RPMI7951 (cell line): ENCODE measurements at places on chromosomes 16 and 17. TPM values are rescaled to one million over a fixed set of nuclear protein-coding genes. Genes with fewer than 3 reads are reported as not detected.

The PIK3R6 gene
- not detected in 2 replicates for total RNA-seq

DNA sequence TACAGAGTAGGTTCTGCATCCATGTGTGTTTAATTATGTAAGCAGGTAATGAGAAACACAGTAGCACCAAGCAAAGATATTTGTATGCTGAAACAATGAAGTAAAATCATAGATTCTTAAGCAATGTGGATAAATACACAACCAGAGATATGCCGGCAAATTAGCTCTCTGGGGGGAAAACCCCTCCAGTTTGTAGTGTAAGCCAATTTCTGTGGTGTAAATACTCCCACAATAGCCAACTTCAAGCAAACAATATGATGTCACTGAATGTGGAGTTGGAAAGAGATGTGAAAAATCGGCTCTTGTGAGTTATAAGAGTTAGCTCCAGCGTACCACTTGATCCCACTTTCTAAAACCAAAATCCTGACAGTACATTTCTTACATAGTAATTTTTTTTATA is 3.9 kb upstream of the KRT38 start:
- DNase-seq: no peak

The IGSF6 gene
- not detected in 2 replicates for total RNA-seq

DNA sequence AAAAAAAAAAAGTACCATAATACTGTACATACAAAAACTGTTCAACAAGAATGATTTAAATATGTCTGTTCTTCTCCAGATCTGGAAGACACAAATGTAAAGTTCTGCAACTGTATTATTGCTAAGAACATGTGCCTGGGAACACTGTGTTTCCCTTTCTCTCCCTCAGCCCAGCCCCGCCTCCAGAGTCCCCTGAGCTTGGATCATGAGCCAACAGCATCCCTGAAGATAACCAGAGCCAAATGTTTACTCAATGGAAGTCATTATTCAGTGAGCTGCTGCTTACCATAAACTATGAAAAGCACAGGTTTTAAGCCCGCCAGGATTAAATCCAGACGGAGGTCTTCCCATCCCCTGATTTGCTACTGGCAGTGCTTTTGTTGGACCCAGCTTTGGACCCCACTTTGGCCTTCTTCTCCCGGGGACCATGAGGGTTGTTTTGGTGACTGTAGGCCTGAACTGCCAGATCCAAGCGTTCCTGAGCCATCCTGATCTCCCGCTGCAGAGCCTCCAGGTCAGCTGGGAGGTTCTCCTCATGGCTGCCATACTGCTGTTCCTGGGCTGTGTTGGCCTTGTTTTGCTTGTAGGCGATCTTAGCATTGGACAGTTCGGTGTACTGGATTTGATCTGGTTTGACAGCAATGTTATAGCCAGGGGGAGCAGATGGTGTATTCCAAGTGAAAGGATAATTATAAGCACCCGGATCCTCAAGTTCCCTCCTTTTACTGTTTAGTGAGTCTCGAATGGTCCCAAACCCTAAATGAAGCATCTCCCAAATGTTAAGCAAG is 25.6 kb downstream of the GJC1 start:
- no peak for DNase-seq

GRCh38 chr17:71593078-71593477 is 527.7 kb upstream of the SOX9 start:
- DNase-seq: no peak

The TEX14 gene
- total RNA-seq: not detected in 2 replicates

GRCh38 chr16:73735018-73735417 is 561.6 kb upstream of the PSMD7 start:
- peak; percentile 88 for DNase-seq

DNA sequence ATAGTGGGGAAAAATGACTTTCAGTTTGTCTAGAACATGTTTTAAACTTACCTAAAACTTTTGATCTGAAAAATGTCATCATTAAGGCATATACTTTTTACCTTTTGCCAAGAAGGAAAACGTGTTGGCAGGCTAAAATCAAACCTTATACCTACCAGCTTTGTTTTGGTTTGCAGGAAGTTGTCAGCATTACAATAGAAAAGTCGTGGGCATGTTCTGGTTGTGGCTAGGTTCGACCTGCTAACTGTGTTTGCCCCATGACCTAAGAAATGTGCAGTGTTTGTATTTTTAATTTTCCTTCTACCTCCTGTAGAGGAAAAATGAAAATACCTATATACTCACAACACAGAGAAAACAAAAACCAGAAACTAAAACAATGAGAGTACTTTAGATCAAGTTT is 13.0 kb downstream of the SKAP1 start:
- no peak for DNase-seq

GRCh38 chr17:67442787-67443624 is 65.9 kb downstream of the PITPNC1 start:
- no peak for DNase-seq

DNA sequence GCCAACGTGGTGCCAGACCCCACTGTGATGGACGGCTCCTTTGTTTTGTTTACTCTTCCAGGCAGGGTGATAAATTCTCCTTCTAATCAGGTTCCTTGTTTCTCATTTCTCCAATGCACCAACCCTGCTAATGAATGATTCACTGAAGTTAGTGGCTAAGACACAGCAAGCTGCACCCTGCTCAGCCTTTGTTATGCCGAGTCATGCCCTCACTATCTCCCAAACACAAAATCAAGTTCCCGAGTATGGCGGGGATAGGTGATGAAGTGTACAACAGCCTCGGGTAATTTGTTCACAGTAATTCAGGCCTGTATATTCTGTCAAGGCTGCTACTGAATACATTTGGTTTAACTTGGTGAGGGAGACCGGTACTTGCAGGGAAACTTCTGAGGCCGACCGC is 83.8 kb upstream of the HS3ST4 start:
- no peak for DNase-seq

- DNase-seq: peak; percentile 83
Observed at GRCh38 chr16:48556913-48557351, 53.0 kb downstream of the N4BP1 start.

The CLDN9 gene
- not detected in 2 replicates for total RNA-seq

The FAM20A gene
- 0.36 and 0.68 TPM in 2 replicates for total RNA-seq

The CLEC18A gene
- total RNA-seq: under 0.01 and 0.10 TPM in 2 replicates

DNA sequence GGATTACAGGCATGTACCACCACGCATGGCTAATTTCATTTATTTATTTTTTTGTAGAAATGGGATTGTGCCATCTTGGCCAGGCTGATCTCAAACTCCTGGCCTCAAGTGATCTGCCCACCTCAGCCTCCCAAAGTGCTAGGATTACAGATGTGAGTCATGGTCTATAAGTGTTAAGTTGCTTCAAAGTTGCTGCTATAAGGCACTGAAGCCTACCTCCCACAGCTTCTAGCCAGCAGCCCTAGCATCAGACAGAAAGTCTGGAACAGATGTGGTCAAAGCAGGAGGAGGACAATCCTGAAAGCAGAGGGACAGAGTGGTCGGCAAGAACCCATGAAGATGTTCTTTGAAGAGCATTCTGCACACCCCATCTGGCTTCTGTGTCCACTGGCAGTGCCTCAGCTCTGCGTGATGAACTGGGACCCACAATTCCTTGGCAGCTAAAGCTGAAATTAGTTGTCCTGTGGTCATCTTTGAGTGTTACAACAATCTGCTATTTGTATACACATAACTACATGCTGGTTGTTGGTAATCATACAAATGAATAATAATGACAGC is 11.2 kb downstream of the MAP3K14 start:
- DNase-seq: peak; percentile 86

The NOL3 gene
- 29.4 and 32.3 TPM in 2 replicates for total RNA-seq

The NPB gene
- total RNA-seq: 3.7 and 3.9 TPM in 2 replicates

- DNase-seq: peak; percentile 73
Observed at GRCh38 chr16:8173111-8173644, 417.1 kb downstream of the TMEM114 start.

GRCh38 chr16:21183995-21184394 is 25.5 kb downstream of the LDAF1 start:
- no peak for DNase-seq

- DNase-seq: no peak
Observed at GRCh38 chr17:7803981-7804380, 30.0 kb upstream of the KDM6B start.

The PERCC1 gene
- total RNA-seq: not detected in 2 replicates

- no peak for DNase-seq
Observed at GRCh38 chr16:84243732-84244131, 3.9 kb upstream of the KCNG4 start.

DNA sequence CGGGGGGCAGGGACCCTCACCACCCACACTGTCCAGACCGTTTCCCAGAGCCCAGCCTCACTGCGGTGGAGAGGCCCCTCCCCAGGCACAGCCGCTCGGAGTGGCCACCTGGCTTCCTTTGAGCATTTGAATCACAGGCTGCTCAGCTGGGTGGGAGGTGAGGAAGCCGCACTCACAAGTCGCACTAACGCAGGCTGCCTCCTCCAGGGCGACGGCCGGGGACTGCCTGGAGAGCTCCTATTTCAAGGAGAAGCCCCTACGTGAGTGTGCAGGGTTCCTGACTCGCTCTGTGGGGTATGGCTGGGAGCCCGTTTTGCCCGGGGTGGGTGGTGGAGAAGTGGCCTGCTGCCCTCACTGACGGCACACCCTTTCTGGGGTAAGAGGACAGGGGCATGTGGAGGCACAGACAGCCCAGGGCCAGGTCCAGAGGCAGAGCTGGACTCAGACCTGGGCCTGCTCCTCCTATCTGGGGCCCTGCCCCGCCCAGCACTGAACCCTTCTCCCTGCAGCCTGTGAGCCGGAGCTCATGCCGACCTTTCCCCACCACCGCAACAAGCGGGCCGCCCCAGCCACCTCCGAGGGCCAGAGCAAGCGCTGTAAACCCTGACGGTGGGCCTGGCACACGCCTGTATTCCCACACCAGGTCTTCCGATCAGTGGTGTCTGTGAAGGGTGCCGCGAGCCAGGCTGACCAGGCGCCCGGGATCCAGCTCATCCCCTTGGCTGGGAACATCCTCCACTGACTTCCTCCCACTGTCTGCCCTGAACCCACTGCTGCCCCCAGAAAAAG is 6.2 kb downstream of the SPATA2L start:
- no peak for DNase-seq

DNA sequence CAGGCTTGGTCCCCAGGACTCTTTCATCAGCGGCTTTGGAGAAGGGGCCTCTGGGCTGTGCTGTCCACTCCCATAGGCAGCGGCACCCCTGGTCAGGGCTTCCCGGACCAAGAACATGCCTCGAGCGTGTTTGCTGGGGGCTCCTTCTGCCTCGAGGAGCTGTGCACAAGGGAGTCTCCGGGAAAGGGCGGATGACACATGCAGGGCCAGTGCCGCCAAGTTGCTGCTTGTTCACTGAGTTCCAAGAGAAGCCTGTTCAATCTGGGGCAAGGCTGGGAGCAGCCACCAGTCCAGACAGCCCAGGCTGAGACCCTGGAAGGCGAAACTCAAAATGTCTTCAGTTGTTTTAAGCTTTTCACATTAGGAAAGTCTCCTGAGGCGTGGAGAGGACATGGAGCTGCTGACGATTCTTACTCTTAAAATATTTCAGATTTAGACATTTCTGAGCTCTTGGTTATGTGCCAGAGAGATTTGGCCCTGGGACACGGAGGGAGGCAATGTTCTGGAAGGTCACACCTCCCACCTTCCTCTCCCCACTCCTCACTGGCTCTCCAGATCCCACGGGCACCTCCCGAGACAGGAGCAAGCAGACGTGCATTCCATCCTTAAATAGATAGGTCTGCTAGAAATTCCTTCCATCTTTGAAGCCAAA is 84.5 kb upstream of the ZNF469 start:
- DNase-seq: peak; percentile 65

- no peak for DNase-seq
Observed at GRCh38 chr17:10058921-10059683, 139.3 kb downstream of the GAS7 start.

GRCh38 chr17:44002141-44002848 is 2.1 kb upstream of the NAGS start:
- peak; percentile 57 for DNase-seq

- no peak for DNase-seq
Observed at GRCh38 chr16:2046893-2047329, 723 bp downstream of the NTHL1 start.

DNA sequence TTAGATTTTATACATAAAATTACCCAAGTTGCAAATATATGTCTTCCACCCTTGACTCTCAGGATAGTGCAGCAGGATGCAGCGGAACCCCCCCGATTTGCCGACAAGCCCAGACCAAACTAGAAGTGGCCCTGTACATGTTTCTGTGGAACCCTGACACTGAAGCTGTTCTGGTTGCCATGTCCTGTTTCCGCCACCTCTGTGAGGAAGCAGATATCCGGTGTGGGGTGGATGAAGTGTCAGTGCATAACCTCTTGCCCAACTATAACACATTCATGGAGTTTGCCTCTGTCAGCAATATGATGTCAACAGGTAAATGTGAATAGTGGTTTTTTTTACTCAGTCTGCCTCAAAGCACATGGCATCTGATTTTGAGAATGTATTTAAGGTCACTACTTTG is 70.7 kb downstream of the OMG start:
- no peak for DNase-seq

- DNase-seq: peak; percentile 58
Observed at GRCh38 chr17:7021993-7022778, 664 bp upstream of the BCL6B start.

DNA sequence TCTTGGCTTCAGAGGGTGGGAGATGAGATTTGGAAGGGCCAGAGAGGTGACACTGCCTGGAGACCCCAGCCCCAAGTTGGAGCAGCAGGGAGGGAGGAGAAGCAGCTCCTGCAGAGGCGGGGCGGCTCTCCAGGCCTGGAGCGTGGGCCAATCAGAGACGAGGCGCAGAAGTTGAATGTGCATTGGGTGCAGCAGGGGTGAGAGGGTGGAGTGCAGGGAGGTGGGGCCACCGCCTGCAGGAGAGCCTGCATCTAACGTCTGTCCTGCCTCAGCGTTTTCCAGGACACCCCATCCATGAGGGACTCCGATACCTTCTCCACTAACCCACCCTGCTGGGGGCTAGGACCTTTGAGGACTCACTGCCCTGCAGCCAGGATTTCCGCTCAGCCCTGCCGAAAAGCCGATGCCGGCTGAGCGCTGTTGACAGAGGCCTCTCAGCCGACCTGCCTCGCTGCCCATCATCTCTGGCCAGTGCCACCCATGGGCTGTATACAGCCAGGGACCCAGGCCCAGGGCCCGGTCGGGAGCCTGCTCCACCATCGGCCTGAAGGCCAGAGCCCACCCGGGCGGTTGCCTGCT is 146.2 kb downstream of the ENGASE start:
- DNase-seq: no peak

- peak; percentile 41 for DNase-seq
Observed at GRCh38 chr16:81645266-81645694, 133.8 kb upstream of the PLCG2 start.

The BEAN1 gene
- 0.72 and 1.7 TPM in 2 replicates for total RNA-seq

DNA sequence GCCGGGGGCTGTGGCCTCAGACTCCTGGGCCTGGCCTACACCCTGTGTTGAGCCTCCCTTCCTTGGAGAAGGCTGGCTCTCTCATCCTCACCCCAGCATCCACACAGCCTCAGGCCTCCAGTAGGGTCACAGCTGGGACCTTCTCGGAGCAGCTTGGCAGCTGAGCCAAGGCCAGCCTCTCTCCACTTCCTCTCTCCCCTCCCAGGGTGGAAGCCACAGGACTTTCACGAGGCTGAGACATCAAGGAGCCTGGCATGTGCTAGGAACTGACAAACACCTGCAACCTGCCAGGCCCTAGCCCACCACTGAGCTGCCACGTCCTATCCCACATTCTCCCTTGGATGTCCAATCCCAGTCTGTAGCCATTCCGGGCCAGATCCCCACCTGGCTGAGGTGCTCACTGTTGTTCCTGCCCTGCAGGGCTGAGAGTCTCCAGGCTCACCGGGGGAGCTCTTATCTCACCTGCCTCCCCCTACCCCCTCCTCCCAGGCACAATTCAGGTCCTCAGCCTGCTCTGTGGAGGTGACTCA is 3.1 kb downstream of the MMP15 start:
- DNase-seq: peak; percentile 57

GRCh38 chr17:74893936-74894671 is 671 bp upstream of the FADS6 start:
- DNase-seq: no peak

GRCh38 chr17:48596000-48596734 is 2.6 kb upstream of the HOXB5 start:
- DNase-seq: no peak
